H54 (cell line): ENCODE measurements at places on chromosomes 3 and 15.

DNA sequence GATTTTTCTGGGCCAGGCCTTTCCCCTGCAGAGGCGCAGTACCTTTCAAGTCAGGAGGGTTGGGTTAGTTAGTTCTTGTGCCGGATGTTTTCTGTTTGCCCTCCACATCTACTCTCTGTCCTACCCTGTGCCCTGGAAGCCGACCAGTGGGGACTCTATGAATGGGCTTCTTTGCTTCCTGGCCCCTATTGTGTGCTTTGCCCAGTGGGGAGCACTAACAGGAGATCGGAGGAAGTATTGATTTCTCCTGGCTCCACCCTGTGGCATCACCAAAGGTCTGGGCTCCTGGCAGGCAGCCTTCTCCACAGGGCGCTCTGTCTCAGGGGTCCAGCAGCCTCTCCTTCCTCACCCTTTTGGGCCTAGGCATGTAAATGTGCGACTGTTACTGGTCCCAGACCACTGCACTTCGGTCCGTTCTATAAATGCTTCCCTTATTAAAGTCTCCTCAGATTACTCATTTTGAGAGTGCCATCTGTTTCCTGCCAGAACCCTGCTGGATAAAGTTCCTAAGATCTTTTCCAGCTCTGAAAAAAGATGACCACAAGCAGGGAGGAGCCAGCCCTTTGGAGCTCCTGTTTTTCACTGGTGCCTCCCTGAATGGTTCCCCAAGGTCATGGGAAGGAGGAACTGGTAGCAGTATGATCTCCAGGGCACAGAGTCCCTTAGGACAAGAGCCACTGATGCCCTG lies 44.5 kb downstream of the CTDSPL start:
- no peak for DNase-seq

DNA sequence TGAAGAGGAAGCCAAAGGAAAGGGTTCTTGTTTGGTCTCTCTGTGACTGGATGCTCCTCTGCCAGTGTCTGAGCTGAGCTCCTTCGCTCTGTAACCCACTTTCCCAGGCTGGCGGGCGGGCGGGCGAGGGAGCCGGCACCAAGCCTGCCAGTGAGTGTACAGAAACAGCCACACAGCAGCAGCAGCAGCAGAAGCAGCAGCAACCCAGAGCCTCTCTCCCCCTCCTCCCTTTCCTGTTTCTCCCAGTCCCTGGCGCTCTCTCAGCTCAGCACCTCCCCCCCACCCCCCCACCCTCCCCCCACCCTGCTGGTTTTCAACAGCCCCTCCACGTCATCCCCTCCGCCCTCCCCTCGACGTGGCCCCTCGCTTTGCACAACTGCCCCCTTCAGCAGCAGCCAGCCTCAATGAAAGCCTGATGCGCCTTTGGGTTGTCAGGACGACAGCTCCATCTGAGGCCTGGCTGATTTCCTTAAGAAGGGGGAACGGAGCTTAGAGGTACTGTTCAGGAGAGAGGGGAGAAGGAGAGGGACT lies at the start of gene LSAMP:
Gene LSAMP, minus strand, starts transcription at position 177 of the 531 bp plus-strand sequence.
- no peak for DNase-seq

DNA sequence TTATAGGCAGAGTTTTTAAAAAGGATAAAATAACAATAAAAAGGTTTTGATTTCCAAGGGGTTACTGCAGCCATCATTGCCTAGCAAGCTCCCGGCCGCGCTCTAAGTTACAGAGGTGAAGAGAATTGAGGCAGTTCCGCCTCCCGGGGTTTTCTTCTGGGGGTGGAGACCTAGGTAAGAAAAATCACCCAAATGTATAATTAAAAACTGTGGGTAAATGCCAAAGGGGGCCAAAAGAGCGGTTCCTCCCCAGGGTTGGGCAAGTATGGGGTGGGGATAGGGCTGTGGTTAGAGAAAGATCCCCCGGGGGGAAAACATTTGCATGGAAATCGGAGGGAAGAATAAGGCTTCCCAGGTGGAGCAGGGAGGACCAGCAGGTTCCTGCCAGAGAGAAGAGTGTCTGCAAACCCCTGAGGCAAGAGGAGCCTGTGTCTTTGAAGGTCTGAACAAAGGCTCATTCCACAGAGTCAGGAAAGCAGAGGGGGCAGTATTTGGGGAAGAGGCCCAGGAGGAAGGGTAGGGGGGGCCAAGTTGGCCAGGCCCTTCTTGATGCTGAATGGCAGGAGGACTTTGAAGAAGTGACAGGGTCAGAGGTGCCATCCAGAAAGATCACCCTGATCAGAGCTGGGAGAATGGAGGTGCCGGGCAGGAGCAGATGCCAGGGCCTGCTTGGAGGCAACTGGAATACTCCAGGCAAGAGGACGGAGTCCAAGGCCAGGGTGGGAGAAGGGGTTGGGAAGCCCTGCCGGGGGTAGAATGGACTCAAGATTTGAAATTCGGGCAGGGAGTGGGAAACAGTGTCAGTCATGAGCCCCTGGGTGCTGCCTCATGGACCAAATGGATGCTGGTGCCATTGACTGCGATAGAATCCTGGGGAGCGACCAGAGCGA lies 152.9 kb upstream of the RGMA start:
- DNase-seq: no peak

- DNase-seq: no peak
Observed at GRCh38 chr3:12458901-12459300, 25.4 kb upstream of the TSEN2 start.

DNA sequence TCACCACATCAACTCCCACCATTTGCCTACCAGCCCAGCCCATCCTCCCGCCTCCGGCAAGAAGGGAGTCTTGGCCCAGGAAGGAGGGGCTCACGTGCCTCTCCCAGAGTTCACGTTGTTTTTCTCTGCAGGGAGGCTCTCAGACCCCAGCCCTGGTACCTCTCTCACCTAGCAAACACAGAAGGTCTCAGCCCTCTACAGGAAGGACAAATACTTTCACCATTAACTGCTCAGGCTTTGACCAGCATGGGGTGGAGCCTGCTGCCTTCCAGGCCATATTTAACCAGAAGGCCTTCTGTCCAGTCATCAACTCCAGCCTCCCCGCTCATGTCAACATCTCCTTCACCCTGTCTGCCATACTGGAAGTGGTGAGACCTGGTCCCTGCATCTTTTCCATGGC lies 19.0 kb upstream of the HTR3E start:
- DNase-seq: no peak

DNA sequence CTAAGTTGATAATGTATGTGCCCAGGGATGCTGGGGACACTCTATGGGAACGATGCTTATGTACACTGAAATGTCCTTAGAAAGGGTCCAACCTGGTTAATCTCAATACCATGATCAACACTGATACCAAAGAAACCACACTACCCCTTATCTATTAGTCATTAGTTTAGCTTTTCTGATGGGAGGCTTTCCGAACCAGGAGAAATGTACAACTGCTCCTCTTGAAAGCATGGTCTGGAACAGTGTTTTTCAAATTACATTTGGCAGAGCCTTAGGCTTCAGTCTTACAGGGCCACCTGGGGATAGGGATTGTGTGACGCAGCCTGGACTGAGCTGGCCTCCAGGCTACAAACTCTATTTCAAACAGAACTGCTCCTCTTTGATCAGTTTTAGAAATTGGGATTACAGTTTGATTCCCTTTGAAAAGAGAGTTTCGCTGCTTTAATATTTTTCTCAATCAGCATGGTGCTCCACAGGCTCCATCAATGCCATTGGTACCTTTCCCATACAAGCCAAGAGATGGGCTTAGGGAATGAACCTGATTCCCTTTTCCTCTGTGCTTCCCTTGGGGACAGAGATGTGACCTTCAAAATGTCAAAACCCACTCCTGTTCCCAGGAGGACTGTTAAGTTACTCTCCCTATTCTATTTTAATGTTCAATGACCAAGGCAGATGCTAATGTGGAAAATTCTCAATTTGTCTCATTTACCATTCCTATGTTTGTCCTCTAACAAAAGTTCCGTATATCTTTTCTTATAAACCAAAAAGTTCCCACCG lies 296.0 kb upstream of the ADAMTS9 start:
- DNase-seq: no peak

DNA sequence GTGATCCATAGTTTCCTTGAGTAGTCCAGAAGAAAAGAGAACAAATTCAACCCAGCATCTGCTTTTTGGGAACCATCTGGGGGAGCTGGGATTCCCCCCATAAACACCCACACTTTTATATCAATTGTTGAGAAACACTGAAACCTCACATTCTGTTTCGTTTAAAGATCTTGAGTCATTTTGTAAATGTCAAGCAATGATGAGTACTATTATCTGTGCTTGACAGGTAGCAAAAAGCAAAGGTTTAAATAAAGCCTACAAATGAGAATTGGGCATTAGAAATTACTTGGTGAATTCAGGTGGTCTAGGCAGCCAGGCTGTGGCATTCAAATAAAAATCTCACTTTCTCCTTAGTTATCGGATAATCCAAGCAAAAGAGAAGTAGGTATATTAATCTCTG lies 75.7 kb downstream of the TMEM266 start:
- no peak for DNase-seq

DNA sequence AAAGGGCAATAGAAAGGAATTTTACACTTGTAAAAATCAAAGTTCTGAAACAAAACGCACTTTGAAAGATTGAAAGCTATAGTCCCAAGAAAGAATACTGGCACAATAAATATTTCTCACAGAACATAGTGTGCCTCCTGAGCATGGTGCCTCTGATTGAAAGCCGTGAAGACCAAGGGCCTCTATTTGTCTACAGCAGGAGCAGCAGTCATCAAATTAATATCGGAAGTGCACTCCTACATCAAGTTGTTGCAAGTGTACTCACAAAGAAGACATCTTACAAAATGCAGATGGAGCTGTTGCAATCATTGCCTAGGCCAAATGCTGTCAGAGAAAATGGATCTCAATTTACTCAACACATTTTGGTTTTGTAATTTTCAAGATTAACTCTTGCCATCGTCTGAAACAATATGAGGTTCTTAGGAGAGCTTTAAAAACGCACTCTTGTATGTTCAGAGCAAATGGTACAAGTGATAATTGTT lies 9.2 kb upstream of the WDR49 start:
- DNase-seq: no peak

DNA sequence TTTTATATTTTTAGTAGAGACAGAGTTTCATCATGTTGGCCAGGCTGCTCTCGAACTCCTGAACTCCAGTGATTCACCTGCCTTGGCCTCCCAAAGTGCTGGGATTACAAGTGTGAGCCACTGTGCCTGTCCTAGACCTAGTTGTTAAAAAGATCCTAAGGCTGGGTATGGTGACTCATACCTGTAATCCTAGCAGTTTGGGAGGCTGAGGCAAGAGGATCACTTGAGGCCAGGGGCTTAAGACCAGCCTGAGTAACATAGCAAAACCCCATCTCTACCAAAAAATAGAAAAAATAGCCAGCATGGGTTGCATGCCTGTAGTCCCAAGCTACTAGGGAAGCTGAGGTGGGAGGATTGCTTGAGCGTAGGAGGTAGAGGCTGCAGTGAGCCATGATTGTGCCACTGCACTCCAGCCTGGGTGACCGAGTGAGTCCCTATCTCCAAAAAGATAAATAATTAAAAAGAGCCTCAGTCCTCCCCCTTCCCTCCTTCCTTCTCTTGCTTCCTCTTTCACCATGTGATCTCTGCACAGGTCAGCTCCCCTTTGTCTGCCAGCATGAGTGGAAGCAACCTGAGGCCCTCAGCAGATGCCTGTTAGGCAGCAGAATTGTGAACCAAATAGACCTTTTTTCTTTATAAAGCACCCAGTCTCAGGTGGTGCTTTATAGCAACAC lies 9.8 kb upstream of the FNDC3B start:
- no peak for DNase-seq

DNA sequence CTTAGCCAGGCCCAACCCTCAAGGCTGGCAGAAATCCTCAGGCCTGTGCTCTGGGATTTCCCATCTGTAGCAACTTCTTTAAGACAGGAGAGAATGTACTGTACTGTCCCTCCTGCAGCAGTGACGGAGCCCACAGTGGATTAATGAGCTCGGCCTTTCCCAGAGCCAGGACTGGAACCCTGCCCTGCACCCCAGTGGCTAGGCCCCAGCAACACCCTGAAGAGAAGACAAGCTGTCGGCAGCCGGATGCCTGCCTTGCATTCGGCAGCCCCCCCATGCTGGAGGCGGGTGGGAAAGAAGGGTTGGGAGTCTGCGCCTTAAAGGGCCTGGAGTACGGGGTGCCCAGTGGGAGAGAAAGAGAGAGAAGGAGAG lies 32.0 kb downstream of the KLHL25 start:
- DNase-seq: no peak

- DNase-seq: no peak
Observed at GRCh38 chr3:149316437-149316836, 17.0 kb downstream of the TM4SF18 start.

- DNase-seq: no peak
Observed at GRCh38 chr3:23653647-23654525, 151.9 kb upstream of the UBE2E1 start.

DNA sequence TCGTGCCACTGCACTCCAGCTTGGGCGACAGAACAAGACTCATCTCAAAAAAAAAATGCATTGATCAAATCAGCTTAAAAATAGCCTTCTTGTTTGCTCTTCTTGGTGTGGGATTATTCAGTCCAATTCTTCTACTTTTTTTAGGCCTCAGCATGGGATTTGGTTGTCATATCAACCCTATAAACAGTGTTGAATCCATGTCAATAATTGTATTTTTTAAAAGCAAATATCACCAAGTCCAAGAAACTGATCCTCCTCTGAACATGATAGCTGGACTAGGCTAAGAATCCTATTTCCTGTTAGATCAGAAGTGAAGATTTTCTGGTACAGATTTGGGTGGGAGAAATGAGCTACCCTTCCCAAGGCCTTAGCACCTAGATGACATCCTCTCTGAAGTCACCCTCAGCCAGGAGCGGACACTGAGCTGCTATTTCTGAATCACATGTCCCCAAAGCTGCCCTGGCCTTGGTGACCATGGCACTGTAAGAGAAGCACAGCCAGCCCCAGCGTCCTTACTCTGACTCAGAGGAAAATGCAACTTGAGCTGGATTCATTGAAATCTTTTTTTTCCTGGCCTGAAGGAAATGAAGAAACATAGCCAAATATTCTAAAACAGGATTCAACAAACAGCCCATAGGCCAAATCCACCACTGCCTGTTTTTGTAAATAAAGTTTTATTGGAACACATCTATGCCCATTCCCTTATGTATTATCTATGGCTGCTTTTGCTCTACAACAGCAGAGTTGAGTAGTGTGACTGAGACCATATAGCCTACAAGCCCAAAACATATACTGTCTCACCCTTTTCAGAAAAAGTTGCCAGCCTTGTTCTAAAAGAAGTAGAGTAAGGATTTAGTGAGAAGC lies 215.9 kb upstream of the CTDSPL start:
- DNase-seq: no peak

GRCh38 chr3:52020796-52021195 lies 25.1 kb upstream of the RPL29 start:
- no peak for DNase-seq

- DNase-seq: no peak
Observed at GRCh38 chr15:96505014-96505413, 174.5 kb downstream of the NR2F2 start.

- no peak for DNase-seq
Observed at GRCh38 chr15:34336991-34337556, 507 bp downstream of the SLC12A6 start.

GRCh38 chr3:129104051-129104450 lies 17.6 kb downstream of the RAB43 start:
- DNase-seq: no peak
